ENCODE measurements at places on chromosomes 11 and 22. TPM values are rescaled to one million over a fixed set of nuclear protein-coding genes. Genes with fewer than 3 reads are reported as not detected.

GRCh38 chr22:27614006-27614649 is 187.4 kb downstream of the MN1 start:
- DNase-seq, result no peak
- H3K4me1 ChIP-seq, result peaks cover 29% of the 10 kb centered on the region
- H3K27ac ChIP-seq, result no peak overlapping the region
- peaks cover 11% of the 10 kb centered on the region for H3K27me3 ChIP-seq
- H3K36me3 ChIP-seq, result no peaks in the 10 kb centered on the region
- no peak overlapping the region for H3K4me3 ChIP-seq

GRCh38 chr11:19441752-19442553 is 201.2 kb upstream of the E2F8 start:
- no peaks in the 10 kb centered on the region for H3K36me3 ChIP-seq
- no peak overlapping the region for H3K4me3 ChIP-seq
- H3K27ac ChIP-seq, result no peak overlapping the region
- DNase-seq, result no peak
- H3K4me1 ChIP-seq, result no peaks in the 10 kb centered on the region

DNA sequence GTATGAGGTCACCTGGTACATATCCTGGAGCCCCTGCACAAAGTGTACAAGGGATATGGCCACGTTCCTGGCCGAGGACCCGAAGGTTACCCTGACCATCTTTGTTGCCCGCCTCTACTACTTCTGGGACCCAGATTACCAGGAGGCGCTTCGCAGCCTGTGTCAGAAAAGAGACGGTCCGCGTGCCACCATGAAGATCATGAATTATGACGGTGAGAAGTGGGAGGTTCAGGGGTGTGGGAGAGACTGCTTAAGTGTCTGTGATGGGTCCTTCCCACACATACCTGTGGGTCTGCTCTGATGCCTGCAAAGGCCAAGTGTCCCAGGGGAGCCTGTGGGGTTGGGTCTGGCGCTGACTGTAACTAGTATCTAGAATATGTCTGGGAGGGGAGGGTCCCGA is 3.9 kb downstream of the APOBEC3G start:
- H3K27me3 ChIP-seq, result no peaks in the 10 kb centered on the region
- DNase-seq, result no peak
- no peak overlapping the region for H3K27ac ChIP-seq
- H3K4me3 ChIP-seq, result no peak overlapping the region
- H3K36me3 ChIP-seq, result no peaks in the 10 kb centered on the region

GRCh38 chr11:28132548-28132947 is 24.4 kb downstream of the METTL15 start:
- H3K4me3 ChIP-seq, result no peak overlapping the region
- H3K36me3 ChIP-seq, result peaks cover 7% of the 10 kb centered on the region
- H3K27me3 ChIP-seq, result no peaks in the 10 kb centered on the region
- H3K4me1 ChIP-seq, result no peaks in the 10 kb centered on the region

DNA sequence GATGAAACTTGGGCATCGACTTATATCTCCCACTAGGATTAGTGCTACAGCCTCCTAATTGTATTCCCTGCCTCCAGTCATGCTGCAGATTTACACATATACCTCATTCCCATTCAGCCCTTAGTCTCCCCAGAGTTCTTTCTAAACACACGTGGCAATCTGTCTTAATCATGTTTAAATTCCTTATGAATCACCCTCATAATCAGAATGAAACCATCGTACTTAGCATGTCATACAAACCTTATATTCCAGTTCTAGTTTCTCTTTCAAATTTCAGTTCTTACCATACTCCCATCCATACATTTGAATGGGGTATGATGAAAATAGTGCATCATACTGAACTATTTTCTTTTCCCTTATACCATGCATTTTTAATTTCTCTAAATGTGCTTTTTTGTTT is 6.0 kb upstream of the OR10A2 start:
- H3K27ac ChIP-seq, result no peak overlapping the region
- DNase-seq, result no peak
- no peaks in the 10 kb centered on the region for H3K27me3 ChIP-seq
- H3K36me3 ChIP-seq, result no peaks in the 10 kb centered on the region
- H3K4me3 ChIP-seq, result no peak overlapping the region

GRCh38 chr11:35225946-35226520 is 87.1 kb downstream of the CD44 start:
- H3K27me3 ChIP-seq, result no peaks in the 10 kb centered on the region
- no peak overlapping the region for H3K27ac ChIP-seq
- peaks cover 18% of the 10 kb centered on the region for H3K4me1 ChIP-seq
- no peak for DNase-seq

DNA sequence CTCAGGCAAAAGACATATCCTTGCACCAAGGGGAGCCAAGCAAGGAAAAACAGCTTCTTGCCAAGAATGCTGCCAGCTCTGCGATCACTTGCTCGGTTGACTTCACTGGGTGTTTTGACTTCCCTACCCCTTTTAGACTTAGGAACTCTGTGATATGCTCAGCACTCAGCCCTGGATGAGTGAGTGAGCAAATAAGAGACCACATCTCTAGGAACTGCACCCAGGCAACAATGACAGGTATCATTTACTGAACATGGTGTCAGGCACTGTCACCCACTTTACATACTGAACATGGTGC is 3.7 kb upstream of the IRAG1 start:
- DNase-seq, result no peak
- H3K4me3 ChIP-seq, result no peak overlapping the region
- H3K36me3 ChIP-seq, result no peaks in the 10 kb centered on the region
- no peaks in the 10 kb centered on the region for H3K4me1 ChIP-seq
- no peak overlapping the region for H3K27ac ChIP-seq

DNA sequence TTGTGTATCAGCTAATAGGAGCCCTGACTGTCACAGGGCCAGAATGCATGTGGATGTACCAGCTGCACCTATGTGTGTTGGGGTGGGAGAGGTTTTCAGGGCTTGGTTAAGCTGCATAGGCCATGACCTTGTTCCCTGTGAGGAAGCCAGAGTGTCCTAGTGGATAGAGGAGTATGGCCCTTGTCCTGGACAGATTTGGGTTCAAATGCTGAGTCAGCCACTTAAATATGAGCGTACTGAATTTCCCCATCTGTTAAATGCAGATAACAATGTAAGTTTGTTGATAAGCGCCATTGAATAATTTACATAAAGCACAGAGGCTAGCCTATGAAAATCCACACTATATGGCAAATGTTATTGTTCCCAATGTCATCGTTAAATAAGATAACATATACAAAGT is 74.4 kb downstream of the PANX1 start:
- H3K27ac ChIP-seq, result no peak overlapping the region
- no peak overlapping the region for H3K4me3 ChIP-seq
- H3K36me3 ChIP-seq, result no peaks in the 10 kb centered on the region
- no peak for DNase-seq

GRCh38 chr22:29856496-29856895 is 18.4 kb upstream of the ASCC2 start:
- no peak overlapping the region for H3K27ac ChIP-seq
- H3K4me1 ChIP-seq, result no peaks in the 10 kb centered on the region
- DNase-seq, result no peak
- no peaks in the 10 kb centered on the region for H3K27me3 ChIP-seq

GRCh38 chr11:113553235-113553634 is 78.0 kb upstream of the DRD2 start:
- no peaks in the 10 kb centered on the region for H3K27me3 ChIP-seq
- H3K36me3 ChIP-seq, result no peaks in the 10 kb centered on the region
- no peak overlapping the region for H3K4me3 ChIP-seq
- H3K27ac ChIP-seq, result no peak overlapping the region
- peaks cover 40% of the 10 kb centered on the region for H3K4me1 ChIP-seq

DNA sequence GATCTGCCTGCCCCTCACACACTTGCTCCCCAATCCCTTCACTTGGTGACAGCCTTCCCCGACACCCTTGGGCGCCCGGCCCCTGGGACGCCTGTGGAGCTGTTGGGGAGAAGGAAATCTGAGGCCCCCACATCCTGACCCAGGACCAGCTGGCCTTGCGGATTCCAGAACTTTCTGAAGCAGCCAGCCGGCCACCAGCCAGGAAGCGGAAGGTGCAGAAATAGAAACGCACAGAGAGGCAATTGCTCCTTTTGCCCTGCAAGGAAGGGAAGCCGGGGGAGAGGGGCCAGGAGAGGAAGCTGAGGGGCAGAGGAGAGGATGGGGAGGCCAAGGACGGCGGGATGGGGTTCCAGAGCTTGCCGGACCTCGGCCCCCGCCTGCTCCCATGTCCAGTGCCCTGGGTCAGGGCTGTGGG is 66.7 kb upstream of the LINC01488 start:
- no peak overlapping the region for H3K4me3 ChIP-seq
- H3K36me3 ChIP-seq, result no peaks in the 10 kb centered on the region
- H3K4me1 ChIP-seq, result peaks cover 7% of the 10 kb centered on the region
- no peaks in the 10 kb centered on the region for H3K27me3 ChIP-seq

DNA sequence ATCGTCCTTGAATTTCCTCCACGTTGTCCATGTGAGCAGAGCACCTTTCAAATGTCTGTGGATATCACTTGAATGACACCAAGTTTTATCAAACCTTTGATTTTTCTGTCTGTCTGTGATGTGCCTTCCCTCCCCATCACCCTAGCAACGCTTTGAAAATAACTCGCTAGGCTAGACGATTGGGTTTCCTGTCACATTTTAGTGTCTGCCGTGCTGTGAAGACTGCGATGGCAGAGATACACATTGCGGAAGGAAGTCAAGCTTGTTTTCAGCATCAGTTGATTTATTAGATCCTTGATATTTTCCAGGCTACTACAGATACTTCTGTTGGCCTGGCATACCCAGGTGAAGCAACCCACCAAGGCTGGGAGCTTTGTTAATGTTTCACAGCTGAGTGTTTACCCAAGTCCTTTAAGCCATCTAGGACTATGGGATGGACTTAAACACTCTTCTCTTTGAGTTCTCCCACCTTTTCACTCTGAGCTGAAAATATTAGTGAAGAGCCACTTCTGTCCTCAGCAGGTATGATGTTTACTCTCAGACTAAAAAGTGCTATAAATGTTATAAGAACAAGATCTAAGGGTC is 93.6 kb upstream of the CD44 start:
- no peak for DNase-seq
- no peak overlapping the region for H3K4me3 ChIP-seq
- H3K4me1 ChIP-seq, result no peaks in the 10 kb centered on the region
- H3K36me3 ChIP-seq, result no peaks in the 10 kb centered on the region

DNA sequence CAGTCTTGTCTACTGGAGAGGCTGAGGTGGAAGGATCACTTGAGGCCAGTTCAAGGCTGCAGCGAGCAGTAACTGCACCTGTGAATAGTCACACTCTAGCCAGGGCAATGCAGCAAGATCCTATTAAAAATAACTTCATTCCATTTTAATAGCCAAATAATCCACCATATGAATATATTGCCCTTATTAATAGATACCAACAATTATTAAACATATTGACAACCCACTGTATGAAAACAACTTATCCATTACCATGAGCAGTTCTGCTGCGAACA is 10.4 kb downstream of the GATD1 start:
- no peak overlapping the region for H3K4me3 ChIP-seq
- H3K36me3 ChIP-seq, result no peaks in the 10 kb centered on the region
- no peaks in the 10 kb centered on the region for H3K4me1 ChIP-seq

GRCh38 chr22:31161386-31161785 is 1.4 kb downstream of the RNF185 start:
- H3K27me3 ChIP-seq, result peaks cover 31% of the 10 kb centered on the region
- H3K4me1 ChIP-seq, result peaks cover 5% of the 10 kb centered on the region
- no peak overlapping the region for H3K27ac ChIP-seq
- DNase-seq, result no peak

DNA sequence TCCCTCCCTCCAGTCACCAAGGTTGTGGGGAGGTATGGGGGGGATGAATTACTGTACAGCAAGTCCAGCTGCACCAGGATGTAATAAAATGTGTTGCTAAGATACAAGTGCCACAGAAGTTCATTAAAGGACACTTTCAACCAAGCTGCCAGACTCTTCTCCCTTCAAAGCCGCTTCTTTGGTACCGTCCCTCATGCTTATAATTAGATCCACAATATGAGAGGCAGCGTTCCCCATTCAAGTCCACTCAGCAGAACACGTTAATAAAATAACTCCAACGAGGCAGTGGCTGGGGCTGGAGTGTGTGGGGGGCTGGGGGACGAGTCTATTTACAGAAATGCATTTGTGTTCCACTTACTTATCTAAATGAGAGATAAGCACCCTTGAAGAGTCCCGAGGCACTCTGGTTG is 14.7 kb downstream of the PHF21B start:
- no peaks in the 10 kb centered on the region for H3K27me3 ChIP-seq
- H3K27ac ChIP-seq, result no peak overlapping the region
- no peak overlapping the region for H3K4me3 ChIP-seq
- no peaks in the 10 kb centered on the region for H3K36me3 ChIP-seq

DNA sequence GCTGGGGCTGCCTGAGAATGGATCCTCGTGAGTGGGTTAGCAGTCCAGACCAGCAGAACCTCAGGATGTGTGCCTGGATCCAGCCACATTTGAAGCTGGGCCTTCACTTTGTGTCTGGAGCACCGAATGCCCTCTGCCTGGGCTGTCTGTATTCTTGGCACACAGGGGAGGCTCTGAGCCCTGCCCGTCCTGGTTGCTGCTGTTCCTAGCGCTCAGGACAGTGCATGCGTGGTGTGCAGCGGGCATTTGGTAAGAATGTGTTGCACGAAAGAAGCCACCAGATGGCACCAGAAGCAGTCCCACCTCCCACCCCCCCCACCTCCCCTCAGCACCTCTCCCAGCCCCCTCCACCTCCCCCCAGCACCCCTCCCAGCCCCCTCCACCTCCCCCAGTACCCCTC is 4.1 kb upstream of the MAPK11 start:
- no peak overlapping the region for H3K4me3 ChIP-seq
- no peak overlapping the region for H3K27ac ChIP-seq
- peaks cover 22% of the 10 kb centered on the region for H3K27me3 ChIP-seq
- DNase-seq, result peak; percentile 81
- H3K4me1 ChIP-seq, result peaks cover 22% of the 10 kb centered on the region
- H3K36me3 ChIP-seq, result no peaks in the 10 kb centered on the region

DNA sequence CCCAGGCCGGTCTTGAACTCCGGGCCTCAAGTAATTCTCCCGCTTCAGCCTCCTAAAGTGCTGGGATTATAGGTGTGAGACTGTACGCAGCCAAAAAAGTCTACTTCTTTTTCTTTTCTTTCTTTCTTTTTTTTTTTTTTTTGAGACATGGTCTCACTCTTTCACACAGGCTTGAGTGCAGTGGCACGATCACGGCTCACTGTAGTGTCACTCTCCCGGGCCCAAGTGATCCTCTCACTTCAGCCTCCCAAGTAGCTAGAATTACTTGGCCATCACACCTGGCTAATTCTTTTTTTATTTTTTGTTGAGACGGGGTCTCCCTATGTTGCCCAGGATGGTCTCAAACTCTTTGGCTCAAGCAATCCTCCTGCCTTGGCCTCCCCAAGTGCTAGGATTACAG is 3.6 kb upstream of the UBE2L3 start:
- H3K4me1 ChIP-seq, result peaks cover 7% of the 10 kb centered on the region
- no peaks in the 10 kb centered on the region for H3K36me3 ChIP-seq
- no peak overlapping the region for H3K4me3 ChIP-seq
- no peak overlapping the region for H3K27ac ChIP-seq
- no peaks in the 10 kb centered on the region for H3K27me3 ChIP-seq

GRCh38 chr22:50595189-50595588 is 5.4 kb upstream of the MAPK8IP2 start:
- H3K4me3 ChIP-seq, result no peak overlapping the region
- no peaks in the 10 kb centered on the region for H3K36me3 ChIP-seq
- H3K27me3 ChIP-seq, result peaks cover 24% of the 10 kb centered on the region
- no peaks in the 10 kb centered on the region for H3K4me1 ChIP-seq
- DNase-seq, result no peak
- H3K27ac ChIP-seq, result no peak overlapping the region

The JHY gene
- 0.69 TPM for total RNA-seq

The TRIM49 gene
- total RNA-seq, result not detected

The MYO7A gene
- 0.97 TPM for total RNA-seq

The MCAM gene
- total RNA-seq, result 28.2 TPM

The IGLL5 gene
- not detected for total RNA-seq

The MMP27 gene
- total RNA-seq, result not detected

The TREH gene
- not detected for total RNA-seq

The CARD18 gene
- total RNA-seq, result not detected
